Neural progenitor cell (in vitro differentiated cells): ENCODE measurements at places on chromosomes 6 and 20.
A peak's percentile ranks its signal among the peaks of the same experiment; 100 is the strongest.

DNA sequence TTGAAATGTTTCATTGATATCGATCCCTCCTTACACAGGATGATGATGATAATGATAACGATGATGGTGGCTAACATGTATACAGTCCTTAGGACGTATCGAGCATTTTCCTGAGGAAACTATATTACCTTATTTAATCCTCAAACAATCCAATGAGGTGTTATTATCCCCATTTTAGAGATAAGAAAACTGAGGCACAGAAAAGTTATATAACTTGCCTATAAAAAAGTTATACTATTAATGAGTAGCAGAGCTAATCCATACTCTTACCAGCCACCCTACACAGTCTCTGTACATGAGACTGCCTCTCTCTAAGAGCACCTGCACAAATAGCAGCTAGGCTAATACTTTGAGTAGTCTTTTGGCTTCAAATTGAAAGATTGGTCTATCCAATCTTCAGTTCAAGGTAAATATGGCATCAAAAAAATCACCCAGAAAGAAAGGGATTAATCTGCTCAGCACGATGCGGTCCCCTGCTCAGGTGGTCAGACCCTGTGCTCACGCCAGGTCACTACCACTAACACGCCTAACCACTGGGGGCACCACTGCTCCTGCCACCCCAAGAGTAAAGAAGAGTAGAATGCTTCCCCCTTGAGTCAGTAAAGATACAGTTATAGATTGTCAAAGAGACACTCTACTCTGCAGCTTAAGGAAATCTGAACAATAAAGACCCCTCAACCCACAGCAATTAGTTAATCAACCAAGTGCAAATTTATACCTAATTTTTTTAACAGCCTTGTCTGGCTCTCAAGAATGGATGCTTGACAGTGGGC is 15.0 kb downstream of the GABBR1 start:
- DNase-seq, result no peak

DNA sequence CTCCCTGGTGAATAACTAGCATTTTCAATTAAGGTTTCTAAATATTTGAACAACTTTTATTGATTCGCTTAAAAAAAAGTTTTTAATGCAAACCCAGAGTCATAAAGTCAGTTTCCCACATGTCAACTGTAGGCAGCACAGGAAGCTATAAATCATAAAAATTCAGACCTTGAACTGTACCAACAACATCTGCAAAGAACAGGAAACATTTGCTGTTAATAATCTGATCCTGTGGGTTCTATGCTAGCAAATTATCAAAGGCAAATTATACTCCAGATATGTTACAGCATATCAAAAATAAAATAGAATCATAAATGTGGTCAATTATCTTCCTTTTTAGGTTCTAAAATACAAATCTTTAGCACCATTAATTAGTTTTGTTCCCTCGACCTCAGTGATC is 16.6 kb upstream of the MAP7 start:
- DNase-seq, result no peak

DNA sequence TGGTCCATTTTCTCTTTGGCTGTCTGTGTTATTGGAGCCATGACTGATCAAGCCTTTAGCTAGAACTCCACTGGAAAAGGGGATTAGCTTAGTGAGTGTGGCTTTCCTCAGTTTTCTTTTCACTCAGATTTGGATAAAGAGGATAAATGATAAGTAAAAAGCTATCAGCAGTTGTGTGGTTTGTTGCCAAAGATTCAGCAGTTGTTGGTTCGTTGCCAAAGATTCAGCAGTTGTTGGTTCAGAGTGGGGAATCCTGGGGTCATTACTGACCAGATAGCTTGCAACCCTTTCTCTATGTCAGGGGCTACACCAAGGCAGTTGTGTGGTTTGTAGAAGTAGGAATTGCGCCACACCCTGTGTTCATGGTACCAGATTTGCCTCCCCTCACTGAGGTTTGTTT is 107.7 kb upstream of the SCP2D1 start:
- no peak for DNase-seq

DNA sequence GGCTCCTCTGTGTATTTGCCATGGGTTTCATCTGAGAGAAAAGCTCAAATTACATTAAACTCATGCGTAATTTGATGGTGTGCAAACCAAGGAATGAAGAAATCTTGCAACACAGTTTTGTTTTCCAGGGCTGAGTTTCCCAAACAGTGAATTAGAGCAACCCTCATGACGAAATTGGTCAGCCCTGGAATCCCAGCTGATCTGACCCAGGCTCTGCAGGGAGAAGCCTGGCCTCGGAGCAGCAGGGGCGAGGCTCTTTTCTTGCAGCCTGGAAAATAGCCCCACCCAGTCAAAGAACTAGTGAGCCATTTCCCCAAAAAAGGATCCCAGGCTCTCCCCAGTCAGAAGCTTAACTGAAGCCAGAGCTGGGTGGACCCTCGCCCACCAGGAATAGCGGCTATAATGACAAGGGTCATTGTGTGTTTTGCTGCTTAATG is 107.3 kb upstream of the SNX9 start:
- DNase-seq, result peak; percentile 28

GRCh38 chr6:34970957-34971356 is 81.9 kb downstream of the ANKS1A start:
- no peak for DNase-seq

- DNase-seq, result peak; percentile 87
Observed at GRCh38 chr6:53171605-53172467, 23.2 kb upstream of the GCM1 start.

DNA sequence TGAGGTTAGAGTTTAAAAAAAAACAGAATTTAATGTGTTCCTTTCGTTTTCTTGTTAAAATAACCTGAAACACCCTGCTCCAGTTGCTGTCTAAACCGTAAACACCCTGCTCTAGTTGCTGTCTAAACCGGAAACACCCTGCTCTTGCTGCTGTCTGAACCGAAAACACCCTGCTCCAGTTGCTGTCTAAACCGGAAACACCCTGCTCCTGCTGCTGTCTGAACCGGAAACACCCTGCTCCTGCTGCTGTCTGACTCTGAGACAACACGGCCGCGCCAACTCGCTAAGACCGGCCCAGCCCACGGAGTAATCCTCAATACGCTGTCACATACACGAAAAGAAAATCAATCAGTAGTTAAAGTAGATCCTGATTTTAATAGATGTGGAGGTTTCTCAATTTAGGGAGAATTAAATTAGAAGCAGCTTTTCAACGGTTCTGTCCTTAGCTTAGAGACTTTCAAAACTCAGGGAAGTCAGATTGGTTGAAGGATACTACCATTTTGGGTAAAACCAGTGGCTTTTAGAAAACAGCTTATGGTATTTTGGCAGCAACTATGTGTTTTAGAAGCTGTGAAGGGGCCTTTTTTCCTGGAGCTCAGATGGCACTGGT is 98.3 kb downstream of the RAMACL start:
- DNase-seq, result peak; percentile 19

DNA sequence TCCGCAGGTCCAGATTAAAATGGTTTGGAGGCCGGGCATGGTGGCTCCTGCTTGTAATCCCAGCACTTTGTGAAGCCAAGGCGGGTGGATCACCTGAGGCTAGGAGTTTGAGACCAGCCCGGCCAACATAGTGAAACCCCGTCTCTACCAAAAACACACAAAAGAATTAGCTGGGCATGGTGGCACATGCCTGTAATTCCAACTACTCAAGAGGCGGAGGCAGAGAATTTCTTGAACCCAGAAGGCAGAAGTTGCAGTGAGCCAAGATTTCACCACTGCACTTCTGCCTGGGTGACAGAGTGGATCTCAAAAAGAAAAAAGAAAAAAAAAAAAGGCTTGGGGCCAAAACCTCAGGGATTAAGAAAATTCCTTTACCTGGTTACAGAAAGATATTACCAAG is 30.5 kb downstream of the C6orf15 start:
- no peak for DNase-seq

DNA sequence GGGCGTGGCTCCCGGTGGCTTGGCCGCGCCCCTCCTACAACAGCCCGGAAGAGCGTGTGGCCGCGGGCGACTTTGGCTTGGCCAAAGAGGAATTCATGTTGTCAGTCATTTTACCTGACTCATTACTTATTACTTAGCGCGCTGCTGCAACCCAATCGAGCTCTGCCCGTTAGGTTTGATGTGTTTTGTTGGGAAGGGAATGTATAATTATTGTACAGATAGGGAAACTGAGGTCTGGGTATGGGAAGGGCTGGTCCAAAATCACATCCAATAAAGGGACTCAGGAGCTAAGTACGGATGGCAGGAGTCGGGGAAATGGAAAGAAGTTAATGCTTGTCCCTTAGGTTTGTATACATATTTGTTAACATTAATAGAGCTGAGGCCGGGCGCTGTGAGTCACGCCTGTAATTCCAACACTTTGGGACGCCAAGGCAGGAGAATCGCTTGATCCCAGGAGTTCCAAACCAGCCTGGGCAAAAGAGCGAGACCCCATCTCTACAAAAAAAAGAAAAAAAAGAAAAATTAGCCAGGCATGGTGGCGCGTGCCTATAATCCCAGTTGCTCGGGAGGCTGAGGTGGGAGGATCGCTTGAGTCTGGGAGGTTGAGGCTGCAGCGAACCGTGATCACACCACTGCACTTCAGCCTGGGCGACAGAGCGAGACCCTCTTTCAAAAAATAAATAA is 639 bp upstream of the ZNF335 start:
- no peak for DNase-seq

- no peak for DNase-seq
Observed at GRCh38 chr6:134689177-134689576, 260.7 kb downstream of the ALDH8A1 start.

DNA sequence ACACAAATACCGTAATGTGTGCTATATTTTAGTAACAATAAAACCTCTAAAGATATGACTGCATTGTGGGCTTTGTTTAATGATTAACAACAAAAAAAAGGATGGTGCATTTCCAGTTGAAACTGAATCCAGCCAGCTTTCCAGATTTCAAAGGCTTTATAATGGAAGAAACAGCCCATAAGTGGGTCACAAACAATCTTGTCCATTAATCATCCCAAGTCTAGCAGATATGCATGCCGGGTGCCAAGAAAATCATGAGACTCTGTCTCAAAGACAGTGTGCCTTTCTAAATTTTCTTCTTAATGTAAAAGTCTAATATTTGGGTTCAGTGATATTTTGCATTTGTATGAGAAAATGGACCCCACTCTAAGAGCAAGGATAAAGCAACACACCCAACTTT is 20.6 kb upstream of the LAMP5 start:
- DNase-seq, result no peak

DNA sequence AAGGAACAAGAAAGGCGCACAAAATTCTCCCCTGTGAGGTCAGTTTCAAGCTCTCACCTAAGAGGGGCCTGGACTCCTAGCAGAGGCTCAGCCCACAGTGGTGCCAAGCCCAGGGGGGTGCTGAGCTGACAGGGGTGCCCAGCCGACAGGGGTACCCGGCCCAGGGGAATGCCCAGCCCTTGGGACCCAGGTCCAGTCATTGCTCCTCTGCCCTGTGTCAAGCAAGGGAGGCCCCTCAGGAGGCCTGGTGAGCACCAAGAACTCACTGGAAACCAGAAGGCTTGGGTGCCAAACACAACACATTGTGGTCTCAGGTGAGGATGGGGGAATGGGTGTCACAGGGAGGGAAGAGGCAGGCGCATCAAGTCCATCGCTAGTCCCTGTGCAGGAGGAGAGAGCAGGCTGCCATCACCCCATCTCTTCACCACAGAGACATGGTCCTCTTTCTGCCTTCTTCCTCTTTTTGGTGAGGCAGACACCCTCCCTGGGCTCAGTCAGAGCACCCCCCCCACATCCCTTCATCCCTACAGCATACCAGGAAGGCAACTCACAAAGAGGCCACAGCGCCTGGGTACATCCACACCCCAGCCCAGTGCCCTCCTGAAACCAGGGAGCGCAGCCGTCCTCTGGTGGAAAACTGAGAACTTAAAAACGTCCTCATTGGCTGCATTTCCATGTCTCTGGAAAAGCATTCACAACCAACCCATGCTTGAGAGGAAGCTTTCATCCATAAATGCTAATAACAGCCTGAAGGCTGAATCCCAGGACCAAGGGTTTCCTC is 111.3 kb downstream of the BANF2 start:
- no peak for DNase-seq

DNA sequence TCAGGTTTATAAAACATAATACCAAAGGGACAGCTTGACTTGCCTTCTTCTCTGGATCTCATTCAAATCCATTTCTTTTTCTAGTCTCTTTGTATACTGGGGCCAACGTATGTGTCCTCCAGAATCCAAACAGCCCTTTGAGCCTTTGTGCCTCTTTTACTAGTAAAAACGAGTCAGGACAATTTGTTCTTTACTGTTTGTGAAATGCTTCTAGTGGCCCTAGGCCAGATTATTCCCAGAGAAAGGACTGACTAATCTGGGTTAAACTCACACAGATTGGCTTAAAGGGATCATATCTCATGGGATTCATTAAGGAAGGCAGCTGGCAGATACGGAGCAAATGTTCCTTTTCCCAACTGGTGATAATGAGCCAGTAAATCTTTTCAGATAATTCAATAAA is 32.1 kb upstream of the MANEA start:
- DNase-seq, result no peak

- DNase-seq, result no peak
Observed at GRCh38 chr6:9044426-9044825, 609.1 kb upstream of the SLC35B3 start.

DNA sequence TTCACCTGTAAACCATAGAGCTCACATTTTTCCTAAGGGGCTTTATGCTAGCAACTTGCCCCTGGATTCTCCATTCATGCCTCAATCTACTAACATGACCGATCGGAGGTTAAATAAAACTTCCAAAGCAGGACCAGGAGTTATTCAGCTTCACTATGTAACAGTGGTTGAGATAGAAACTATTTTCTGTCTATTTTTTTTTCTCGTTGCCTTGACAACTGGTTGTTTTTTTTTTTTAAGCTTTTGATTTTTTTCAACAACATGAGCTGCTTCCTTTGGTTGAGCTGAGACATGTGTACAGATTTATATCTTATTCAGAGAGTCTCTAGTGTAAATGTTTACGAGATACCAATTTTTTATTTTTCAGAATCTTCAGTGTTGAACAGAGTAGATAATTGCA is 85.7 kb downstream of the SHLD1 start:
- no peak for DNase-seq

GRCh38 chr6:145569140-145569539 is 166.2 kb downstream of the EPM2A start:
- DNase-seq, result no peak
